ENCODE measurements at places on chromosomes 7 and 10.

GRCh38 chr10:58502956-58503355 is 9.7 kb upstream of the BICC1 start:
- DNase-seq, result no peak

- DNase-seq, result no peak
These were observed 50.1 kb downstream of the NSUN6 start for GRCh38 chr10:18601321-18601720.

DNA sequence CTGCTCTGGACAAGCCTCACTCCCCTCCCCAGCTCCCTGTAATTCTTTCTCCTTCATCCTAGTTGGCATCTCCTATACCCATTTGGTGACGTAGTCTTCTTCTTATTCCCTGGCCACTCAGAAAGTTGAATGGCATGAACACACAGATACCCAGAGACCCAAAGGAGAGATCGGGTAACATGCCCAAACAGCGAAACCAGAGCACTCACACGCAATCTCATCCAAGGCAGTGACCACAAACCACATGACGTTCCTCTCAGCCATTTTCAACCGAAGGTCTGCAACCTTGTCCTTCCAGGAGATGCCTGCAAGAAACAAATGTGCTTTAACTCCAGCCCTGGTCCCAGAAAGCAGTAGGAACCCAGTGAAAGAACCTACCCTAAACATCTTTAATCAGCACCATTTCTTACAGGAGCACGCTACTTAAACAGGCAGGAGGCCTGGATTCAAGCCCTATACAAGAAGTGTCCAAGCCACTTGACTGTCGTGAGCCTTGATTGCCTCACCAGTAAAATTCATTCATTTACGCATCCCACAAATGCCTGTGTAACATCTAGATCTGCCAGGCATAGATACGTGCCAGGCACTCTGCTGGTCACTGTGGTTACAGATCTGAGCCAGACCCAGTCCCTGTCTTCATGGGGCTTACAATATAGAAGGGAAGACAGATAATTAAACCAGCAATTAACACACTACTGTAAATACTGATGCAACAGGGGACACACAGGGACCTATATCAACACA is 37.1 kb downstream of the XPNPEP1 start:
- DNase-seq, result no peak

DNA sequence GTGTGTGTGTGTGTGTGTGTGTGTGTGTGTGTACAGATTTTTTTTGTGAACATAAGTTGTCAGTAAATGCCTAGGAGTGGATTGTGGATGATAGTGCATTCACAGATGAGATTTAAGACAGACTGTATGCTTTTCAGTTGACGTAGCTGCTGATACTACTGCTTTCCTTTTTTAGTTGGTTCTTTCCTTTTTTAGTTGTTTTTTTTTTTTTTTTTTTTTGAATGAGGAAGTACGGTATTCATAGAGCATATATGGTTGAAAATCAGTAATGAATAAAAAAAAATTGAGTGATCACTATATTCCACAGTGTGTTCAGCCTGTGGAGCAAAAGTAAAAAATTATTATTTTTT is 80.5 kb downstream of the RBM33 start:
- no peak for DNase-seq

GRCh38 chr7:100342765-100343164 is 15.2 kb upstream of the PILRB start:
- no peak for DNase-seq

- DNase-seq, result no peak
These were observed 323.3 kb upstream of the KAT6B start for GRCh38 chr10:74502963-74503608.

- no peak for DNase-seq
These were observed 32.0 kb downstream of the SRRM3 start for GRCh38 chr7:76233538-76234281.

DNA sequence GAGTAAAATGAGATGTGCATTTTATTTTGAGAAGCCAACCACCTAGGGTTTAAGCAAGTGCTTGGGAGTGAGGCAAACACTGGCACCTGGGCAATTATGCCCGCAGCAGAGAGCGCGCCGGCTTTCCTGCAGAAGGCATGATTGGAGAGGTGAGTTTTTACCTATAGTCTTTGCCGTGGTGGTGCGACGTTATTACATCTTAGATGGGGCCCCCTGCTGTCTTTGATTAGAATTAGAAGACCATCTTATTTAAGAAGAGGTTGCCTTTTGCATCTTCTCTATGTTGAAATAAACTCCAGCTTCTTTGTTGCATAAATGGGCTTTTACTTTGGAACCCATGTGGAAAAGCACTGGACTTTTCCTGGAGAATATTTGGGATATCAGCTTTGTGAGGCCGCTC is 409.5 kb downstream of the GLRX3 start:
- no peak for DNase-seq

DNA sequence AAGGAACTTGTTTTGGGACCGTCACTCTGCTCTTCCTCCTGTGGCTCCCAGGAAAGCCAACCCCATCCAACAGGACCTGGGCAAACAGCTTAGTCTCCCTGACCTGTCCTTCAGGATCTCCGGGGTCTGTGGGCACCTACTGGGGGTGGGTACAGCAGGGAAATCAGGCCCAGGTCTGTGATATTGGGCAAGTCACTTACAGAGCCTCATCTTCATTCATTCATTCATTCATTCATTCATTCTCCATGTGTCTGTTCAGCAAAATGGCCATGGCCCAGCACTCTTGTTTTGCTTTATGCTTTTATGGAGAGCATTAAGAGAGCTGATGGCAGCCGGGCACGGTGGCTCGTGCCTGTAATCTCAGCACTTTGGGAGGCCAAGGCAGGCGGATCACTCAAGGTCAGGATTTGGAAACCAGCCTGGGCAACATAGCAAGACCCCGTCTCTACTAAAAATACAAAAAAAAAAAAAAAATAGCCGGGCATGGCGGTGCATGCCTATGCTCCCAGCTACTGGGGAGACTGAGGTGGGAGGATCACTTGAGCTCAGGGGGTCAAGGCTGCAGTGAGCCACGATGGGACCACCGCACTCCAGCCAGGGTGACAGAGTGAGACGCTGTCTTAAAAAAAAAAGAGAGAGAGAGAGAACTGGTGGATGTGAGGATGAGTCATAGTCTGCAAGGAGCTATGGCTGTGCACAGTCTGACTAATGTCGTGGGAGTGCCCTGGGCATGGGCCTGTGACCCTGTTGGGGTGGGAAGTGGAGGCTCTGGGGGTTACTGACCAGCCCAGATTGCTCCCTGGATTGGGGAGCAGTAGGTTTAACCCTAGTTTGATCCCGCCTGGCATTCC is 54.3 kb downstream of the CLIP2 start:
- no peak for DNase-seq

- DNase-seq, result peak; percentile 49
These were observed at the start of gene STX1A for GRCh38 chr7:73718905-73719805. TSS of gene STX1A (minus strand) at chr7:73719669. CDS start at chr7:73719631, 38 bp downstream.

DNA sequence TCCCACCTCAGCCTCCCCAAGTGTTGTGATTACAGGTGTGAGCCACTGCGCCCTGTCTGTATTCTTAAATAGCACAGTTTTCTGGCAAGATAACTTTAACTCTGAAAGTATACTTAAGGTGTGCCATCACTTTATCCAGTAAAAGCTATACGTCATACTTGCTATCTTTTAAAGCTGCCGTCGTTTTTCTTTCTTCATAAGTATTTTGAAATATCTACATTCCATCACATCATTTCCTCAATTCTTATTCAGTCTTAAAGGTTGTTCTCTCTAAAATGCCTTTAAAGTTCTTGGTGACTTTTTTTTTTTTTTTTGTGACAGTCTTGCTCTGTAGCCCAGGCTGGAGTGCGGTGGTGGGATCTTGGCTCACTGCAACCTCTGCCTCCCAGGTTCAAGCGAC is 34.7 kb downstream of the PTPN12 start:
- DNase-seq, result no peak

DNA sequence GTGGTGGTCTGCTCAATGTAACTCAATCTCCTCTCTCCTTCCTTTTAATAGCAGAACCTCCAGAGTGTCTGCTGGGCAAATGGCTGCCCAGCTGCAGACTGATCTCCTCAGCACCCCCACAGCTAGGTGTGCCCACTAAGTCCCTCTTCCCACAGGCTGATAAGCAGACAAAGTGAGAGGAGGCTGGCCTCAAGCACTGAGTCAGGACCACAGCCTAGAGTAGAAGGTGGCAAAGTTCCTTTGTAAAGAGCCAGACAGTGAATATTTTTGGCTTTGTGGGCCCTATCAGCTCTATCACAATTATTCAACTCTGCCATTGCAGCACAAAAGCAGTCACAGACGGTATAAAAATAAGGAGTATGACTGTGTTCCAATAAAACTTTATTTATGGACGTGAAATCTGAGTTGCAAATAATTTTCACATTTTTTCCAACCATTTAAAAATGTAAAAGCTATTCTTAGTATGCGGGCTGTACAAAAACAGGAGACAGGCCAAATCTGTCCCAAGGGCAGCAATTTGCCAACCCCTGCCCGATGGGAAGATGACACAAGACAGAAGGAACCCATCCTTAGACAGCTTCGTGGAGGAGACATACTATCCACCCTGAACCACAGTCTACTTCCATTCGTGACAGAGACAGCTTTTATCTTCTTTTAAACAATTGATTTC is 23.4 kb downstream of the JAZF1 start:
- no peak for DNase-seq

GRCh38 chr7:137960020-137960419 is 41.9 kb downstream of the CREB3L2 start:
- DNase-seq, result no peak

DNA sequence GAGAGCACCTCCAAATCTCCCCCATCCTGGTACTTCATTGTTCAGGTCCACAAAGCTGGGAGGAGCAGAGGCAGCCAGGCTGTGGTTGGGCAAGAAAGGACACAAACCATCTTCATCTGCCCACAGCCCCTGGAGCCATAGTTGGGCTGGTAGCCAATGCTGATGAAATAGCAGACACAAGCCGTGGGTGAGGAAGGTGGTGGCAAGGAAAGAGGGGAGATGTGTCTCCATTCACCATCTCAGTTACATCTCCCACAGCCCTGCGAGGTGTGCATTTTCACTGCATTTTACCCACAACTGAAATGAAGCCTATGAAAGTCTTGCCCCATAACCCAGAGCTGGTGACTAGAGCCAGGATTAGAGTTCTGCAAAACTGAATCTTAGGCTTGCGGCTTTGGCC is 35.0 kb downstream of the PIK3AP1 start:
- no peak for DNase-seq

DNA sequence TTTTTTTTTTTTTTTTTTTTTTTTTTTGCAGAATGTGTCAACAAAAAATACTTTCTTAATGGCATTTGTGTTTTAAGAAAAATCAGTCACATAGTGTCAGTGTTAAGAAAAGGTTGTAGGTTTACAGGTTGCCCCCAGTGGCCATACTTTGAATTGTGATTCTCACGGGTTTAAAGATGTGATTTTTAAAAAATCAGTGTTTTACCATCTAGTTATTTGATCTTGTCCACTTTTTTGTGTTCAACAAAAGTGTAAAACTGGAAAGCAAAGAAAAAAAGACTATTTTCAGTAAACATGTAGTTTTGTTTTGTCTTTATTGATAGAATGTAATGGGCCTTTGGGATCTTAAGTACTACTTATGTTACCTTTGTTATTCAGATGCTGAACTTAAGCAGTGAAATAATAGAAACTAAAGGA is 25.7 kb downstream of the SUV39H2 start:
- DNase-seq, result no peak

- no peak for DNase-seq
These were observed 99.6 kb downstream of the JMJD1C start for GRCh38 chr10:63365976-63366765.

DNA sequence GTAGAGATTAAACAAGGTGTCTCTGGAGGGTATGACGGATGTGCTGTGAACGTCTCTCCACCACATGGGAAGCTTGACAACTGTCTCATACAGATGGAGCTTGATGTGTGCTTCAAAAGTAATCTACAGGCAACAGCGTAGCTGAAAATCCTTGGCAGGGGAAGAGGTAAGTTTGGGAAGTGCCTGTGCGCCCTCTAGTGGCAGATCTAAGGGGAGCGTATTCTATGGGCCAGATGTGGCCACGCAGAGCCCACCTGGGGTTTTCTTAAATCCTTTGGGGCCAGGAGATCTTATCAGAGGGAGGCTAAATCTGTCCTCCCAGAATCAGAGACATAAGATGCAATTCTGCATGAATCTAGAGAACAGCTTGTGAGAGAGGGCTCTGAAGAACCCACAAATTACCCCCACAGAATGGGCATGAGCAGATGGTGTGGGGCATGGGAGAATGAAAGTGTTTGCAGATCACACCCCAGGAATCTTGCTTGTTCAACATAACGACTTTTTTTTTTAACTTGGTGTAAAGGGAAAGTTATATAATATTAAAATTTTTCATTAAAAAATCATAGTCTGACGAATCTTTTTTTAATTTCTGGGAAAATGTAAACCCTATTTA is 91.2 kb upstream of the MPP7 start:
- DNase-seq, result peak; percentile 5

GRCh38 chr10:117248750-117249465 is 8.0 kb downstream of the SLC18A2 start:
- DNase-seq, result no peak

GRCh38 chr10:78336402-78336791 is 302.7 kb downstream of the RPS24 start:
- no peak for DNase-seq

GRCh38 chr10:30098629-30099028 is 39.2 kb upstream of the JCAD start:
- DNase-seq, result no peak

DNA sequence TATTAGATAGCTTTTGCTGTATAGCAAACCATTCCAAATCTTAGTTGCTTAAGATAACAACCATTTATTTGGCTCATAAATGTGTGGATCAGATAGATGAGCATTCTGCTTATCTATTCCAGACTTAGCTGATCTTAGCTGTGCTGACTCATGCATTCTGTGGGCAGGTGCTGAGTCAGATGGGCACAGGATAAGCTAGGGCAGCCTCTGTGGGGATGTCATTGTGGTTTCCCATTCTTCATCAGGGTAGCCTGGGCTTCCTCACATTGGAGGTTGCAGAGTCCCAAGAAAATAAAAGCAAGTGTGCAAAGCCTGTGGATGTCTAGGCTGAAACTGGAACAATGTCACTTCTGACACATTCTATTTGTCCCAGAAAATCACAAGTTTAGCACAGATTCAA is 917.0 kb downstream of the TYW1 start:
- peak; percentile 29 for DNase-seq

DNA sequence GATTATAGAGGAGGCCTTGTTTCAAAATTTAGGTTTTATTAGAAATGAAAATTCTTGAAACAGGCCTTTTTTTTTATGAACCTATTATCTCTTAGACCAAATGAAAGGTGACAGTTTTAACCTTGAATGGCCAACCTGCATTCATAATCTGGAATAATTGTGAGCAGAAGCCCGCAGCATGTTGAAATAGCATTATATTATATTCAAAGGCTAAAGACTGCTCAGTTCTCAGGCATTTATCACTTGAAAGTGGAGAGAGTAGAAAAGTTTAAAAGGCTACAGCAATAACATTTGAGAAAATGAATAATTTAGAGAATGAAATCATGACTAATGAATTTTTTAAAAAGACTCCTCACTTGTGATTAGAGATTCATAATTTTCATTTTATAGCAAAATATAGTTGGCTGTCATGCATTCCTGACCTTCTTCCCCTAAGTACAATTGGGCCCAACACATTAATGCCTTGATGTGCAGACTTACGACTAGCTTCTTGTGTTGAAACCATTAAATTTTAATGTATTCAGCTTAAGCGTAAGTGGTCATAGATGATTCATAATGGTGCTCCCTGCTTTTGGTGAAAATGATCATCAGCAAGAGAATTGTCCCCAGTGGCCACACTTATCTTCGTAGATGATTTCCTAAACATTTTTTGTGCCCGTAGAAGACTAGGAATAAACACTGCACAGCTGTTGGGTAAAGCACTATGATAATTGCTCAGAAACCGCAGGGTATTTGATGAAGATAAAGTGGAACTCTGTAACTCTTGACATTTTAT is 346.6 kb upstream of the BMPER start:
- no peak for DNase-seq

Data from GDM1 (cell line).